ENCODE measurements at places on chromosomes 3 and 15. TPM values are rescaled to one million over a fixed set of nuclear protein-coding genes. Genes with fewer than 3 reads are reported as not detected.

AHSG gene
- total RNA-seq, result 0.16 TPM

ST3GAL6 gene
- 0.83 TPM for total RNA-seq

ISG20 gene
- 31.2 TPM for total RNA-seq

GRCh38 chr3:30795176-30795575 is 99.3 kb downstream of the GADL1 start:
- H3K27me3 ChIP-seq, result peaks cover 7% of the 10 kb centered on the region
- no peak overlapping the region for H3K4me3 ChIP-seq
- H3K27ac ChIP-seq, result no peak overlapping the region
- H3K4me1 ChIP-seq, result no peaks in the 10 kb centered on the region

GRCh38 chr15:74790080-74790916 is 8.4 kb downstream of the CSK start:
- peaks cover 82% of the 10 kb centered on the region for H3K4me1 ChIP-seq
- DNase-seq, result no peak
- H3K27ac ChIP-seq, result peak overlapping the region; percentile 98
- H3K4me3 ChIP-seq, result peak overlapping the region; percentile 86

DNA sequence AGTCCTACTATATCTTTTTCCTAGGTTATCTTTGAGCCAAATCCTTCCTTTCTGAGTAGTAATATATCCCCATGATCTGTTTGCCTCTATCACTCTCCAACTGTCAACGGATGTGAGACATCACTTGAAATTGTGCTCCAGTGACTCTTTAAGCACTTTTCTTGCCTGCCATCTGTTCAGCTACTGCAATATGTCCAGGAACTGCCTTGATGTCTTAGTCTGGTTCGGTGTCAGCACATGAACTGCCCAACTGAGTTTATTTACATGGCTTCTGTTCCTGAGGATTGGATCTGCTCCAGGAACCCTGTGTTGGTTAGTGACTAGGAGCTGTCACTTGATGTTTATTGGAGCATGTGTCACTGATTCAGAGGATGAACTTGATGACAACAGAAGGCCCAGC is 116.5 kb downstream of the SLC9A9 start:
- no peak overlapping the region for H3K27ac ChIP-seq
- no peaks in the 10 kb centered on the region for H3K4me1 ChIP-seq
- H3K4me3 ChIP-seq, result no peak overlapping the region
- H3K27me3 ChIP-seq, result no peaks in the 10 kb centered on the region
- no peaks in the 10 kb centered on the region for H3K36me3 ChIP-seq
- no peak for DNase-seq

DNA sequence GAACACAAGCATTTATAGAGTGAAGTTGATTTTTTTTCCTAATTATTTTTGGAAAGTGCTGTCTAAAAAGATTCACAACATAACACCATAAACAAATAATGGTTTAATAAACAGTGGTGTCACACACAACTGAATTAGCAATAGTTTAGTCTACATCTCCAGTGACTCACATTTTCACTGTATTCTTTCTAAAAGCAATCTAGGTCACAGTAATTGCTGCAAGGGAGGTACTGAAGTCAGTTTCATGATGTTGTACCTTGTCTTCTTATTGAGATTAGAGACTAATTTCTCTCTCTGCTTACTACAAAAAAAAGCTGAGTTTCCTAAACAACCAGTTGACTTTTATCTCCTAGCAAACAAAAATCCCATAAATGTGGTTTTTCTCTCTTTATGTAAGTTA is 29.6 kb downstream of the PLSCR4 start:
- no peaks in the 10 kb centered on the region for H3K4me1 ChIP-seq
- H3K36me3 ChIP-seq, result no peaks in the 10 kb centered on the region
- H3K27me3 ChIP-seq, result peaks cover 9% of the 10 kb centered on the region
- no peak for DNase-seq
- H3K4me3 ChIP-seq, result no peak overlapping the region
- no peak overlapping the region for H3K27ac ChIP-seq

DNA sequence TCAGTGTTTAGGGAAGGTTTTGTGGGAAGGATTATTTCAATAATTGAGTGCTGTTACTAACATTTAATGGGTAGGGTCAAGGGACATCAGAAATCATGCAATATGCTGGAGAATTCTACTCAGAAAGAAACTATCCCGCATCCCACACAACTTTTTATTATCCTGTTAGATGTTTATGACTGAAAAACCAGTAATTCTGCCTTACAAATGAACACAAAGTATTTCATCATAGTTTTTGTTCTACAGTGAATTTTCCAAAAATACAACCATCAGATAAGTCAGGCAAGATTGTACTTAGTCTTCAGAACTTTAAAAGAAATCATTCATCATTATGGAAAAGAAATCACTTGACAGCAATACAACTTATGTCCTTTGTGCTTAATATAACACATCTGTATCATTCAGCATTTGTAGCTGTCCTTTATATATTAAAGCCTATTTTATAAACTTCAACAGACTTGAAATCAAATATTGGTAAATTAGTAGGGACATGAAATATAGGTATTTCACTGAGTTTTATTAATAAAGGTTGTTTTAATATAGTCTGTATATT is 61.9 kb downstream of the TRPM7 start:
- peaks cover 39% of the 10 kb centered on the region for H3K36me3 ChIP-seq
- peaks cover 25% of the 10 kb centered on the region for H3K4me1 ChIP-seq
- H3K27ac ChIP-seq, result no peak overlapping the region
- H3K4me3 ChIP-seq, result no peak overlapping the region
- H3K27me3 ChIP-seq, result no peaks in the 10 kb centered on the region

- H3K27me3 ChIP-seq, result no peaks in the 10 kb centered on the region
- no peak overlapping the region for H3K4me3 ChIP-seq
- no peaks in the 10 kb centered on the region for H3K36me3 ChIP-seq
- no peaks in the 10 kb centered on the region for H3K4me1 ChIP-seq
Observed at GRCh38 chr3:74739242-74739641, 124.8 kb upstream of the CNTN3 start.
